ENCODE measurements at places on chromosomes 5 and 9.

DNA sequence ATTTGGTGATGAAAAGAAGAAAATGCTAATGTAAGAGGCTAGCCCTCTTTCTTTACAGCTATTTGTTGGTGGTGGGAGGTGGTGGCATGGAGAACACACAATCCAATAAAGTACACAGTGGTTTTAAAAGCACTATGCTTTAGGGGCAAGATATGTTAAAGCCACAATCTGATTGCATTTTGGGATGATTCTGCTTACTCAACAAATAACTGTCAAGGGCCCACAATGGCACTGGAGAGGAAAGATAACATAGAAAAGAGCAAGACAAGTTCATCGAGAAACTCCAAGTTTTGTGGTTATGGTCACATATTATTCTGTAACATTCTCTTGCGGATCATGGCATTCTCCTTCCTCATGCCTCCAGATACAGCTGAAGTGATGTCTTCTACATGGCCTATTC is 38.8 kb downstream of the OTP start:
- DNase-seq: no peak

GRCh38 chr5:43298443-43298842 is 14.8 kb downstream of the HMGCS1 start:
- DNase-seq: no peak

DNA sequence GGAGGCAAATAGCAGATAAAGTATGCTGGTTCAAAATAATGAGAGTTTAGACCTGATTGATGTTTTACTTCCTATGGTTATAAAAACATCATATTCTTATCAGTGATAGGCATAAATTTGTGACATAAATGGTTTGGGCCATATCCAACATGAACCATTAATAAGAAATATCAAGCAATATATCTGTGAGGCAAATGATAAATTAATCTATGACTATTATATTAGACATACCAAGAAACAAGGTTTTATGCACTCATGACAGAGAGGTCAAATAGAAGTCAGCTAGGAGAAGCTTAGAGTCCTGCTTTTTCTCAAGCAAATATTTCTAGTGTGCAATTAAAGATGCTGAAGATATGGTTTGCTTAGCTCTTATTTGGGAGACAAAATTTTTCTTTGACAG is 10.4 kb downstream of the SMIM3 start:
- DNase-seq: no peak

- DNase-seq: no peak
Measured at GRCh38 chr5:130155345-130156011, 251.2 kb downstream of the CHSY3 start.

DNA sequence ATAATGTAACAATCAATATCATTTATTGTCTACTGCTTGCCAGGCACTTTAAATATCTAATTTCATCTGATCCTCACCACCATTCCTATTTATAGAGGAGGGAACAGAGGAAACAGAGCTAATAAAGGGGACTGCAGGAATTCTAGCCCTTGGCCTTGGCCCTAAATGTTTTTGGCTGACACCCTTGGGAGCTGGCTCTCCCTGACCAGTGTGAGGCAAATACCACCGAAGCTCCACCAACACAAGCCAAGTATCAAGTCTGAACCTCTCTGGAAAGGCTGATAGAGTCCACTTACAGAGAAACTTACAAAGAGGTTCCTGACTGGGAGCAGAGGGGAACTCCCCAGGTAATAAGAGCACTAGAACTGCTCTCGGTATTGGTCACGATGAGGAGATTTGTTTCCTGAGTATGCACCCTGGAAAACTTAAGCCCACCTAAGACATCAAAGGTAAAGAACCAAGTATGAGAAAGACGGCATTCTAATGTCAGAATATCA is 243.1 kb upstream of the PANK3 start:
- DNase-seq: no peak

DNA sequence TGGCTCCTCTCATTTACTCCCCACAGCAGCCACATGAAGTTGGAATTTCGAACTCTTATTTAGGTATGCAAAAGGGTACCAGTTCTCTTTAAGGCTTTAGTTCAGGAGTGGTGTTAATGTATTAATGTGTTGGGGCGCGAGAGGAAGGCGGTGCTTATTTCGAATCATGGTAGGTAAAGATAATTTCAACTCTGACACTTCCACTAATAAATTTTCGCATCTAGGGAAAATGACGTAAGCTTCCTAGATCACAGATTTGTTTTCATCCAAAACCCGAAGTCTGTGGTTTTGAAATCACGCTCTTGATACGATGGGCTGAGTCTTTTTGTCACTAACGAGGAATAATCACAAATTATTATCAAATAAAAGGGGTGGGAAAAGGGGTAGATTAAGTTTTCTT is 681 bp downstream of the PPWD1 start:
- no peak for DNase-seq

GRCh38 chr5:168438349-168438748 is 47.9 kb upstream of the RARS1 start:
- DNase-seq: no peak

GRCh38 chr5:102670224-102670836 is 84.8 kb upstream of the PAM start:
- DNase-seq: no peak

GRCh38 chr9:131410044-131410491 is 16.2 kb downstream of the PRRC2B start:
- peak; percentile 58 for DNase-seq

GRCh38 chr5:157266286-157267007 is 524 bp downstream of the CYFIP2 start:
- peak; percentile 16 for DNase-seq

GRCh38 chr5:141382469-141383294 is at the start of gene PCDHGA7:
TSS of gene PCDHGA7 (plus strand) at chr5:141382742. CDS start at chr5:141382900, 158 bp downstream.
- no peak for DNase-seq

DNA sequence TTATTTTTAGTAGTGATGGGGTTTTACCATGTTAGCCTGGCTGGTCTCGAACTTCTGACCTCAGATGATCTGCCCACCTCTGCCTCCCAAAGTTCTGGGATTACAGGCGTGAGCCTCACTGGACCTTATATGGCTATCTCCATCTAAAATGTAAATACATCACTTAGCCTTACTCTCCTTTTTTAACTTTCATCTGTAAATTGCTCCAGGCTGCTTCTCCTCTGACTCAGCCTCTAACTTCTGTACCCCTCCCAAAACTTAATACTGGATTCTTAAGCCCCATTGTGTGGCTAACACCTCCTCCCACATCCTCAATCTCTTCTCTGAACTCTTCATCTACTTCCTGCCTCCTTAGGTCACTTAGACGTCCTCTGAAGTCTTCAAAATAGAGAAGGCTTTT is 4.0 kb downstream of the SNX30 start:
- DNase-seq: peak; percentile 90

GRCh38 chr5:54159893-54160195 is 150.5 kb downstream of the ARL15 start:
- no peak for DNase-seq

DNA sequence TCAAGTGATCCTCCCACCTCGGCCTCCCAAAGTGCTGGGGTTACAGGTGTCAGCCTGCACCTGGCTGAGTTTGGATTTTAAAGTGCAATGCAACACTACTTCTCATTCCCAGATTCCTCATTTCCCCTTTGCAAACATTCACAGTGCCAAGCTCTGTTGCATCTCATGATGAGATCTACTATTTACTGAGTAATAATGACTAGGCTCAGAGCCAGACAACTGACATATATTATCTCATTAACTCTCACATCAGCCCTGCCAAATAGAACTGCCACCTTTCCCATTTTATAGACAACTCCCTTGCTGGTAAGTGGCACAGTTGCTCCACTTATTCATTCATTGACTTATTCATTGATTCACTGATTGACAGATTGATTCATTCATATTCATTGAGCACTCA is 7.0 kb downstream of the PDE6A start:
- DNase-seq: no peak

DNA sequence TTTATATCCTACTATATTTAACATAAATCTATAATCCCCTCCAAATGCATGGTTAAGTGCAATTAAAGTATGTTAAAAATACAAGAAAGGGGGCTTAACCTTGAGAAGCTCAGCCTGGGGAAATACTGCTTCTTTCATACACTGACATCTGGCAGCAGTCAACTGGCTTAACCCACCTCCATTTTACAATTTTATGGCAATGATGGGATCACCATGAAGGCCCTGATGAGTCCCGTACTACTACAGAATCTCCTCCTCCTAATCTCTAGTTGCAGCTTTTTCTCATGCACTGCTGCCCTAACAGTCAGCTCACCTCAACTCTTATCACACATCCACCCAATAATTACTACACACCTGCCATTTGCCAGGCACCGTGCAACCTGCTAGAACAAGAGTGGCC is 40.9 kb downstream of the ZNF608 start:
- DNase-seq: no peak

DNA sequence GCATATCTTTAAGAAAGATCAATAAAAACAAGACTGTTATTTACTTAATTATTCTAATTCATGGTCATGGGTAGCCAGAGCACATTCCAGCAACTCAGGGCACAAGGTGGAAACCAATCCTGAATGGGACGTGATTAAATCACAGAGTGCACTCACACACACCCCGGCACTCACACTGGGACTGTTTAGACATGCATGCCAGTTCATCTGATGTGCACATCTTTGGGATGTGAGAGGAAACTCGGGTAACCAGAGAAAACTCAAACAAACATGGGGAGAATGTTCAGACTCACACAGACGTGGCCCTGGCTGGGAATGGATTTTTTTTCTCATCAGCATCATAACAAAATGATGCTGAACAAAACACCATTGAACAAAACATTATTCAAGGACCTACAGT is 29.4 kb downstream of the SMAD5 start:
- DNase-seq: no peak

GRCh38 chr5:96242571-96242970 is 190.5 kb downstream of the PCSK1 start:
- DNase-seq: no peak

DNA sequence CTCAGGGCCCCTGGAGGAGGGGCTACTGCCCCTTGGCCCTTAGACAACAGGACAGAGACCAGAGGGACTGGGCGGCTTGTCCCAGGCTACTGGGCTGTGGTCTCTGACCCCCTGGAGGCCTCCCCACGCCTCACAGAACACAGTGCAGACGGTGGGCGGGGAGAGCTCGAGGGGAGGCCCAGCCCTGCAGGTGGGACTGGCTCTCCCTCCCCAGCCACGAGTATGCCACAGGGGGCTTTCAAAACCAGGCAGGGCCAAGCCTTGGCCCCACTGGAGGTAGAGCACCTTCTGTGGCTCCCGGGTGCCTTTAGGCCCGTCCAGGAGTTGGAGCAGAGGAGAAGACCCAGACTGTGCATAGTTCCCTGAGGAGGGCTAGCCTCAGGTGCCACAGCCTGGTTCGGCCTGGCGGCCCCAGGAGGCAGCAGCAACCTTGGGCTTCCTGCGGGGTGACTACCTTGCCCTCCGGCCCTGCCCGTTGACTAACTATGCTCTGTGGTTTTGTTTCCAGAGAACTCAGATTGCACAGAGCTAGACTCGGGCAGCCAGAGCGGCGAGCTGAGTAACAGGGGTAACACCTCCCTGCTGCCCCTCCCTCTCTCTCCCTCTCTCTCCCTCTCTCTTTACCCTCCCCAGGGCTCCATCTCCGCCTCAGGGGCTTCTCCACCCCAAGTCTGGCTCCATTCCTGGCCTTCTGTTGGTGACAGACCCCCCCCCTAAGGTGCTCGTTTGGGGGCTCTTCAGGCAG is 15.5 kb downstream of the CARD19 start:
- DNase-seq: peak; percentile 93

DNA sequence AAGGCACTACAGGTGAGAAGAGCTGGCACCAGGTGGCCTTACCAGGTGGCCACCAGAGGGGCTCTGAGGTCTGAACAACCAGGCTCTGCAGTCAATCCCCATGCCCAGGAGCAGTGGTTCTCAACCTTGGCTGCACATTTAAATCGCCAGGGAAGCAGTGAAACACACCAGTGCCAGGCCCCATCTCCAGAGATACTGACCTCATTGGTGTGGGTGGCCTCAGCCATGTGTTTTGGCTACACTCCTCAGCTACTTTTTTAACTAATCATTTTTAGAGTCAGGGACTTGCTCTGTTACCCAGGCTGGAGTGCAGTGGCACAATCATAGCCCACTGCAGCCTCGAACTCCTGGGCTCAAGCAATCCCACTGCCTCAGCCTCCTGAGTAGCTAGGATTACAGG is 56.0 kb downstream of the GABBR2 start:
- DNase-seq: no peak

GRCh38 chr5:143041461-143041860 is 271.3 kb downstream of the ARHGAP26 start:
- DNase-seq: no peak

- DNase-seq: no peak
Measured at GRCh38 chr9:121739971-121740370, 88.5 kb downstream of the DAB2IP start.

- DNase-seq: no peak
Measured at GRCh38 chr5:22650511-22650910, 202.6 kb downstream of the CDH12 start.

DNA sequence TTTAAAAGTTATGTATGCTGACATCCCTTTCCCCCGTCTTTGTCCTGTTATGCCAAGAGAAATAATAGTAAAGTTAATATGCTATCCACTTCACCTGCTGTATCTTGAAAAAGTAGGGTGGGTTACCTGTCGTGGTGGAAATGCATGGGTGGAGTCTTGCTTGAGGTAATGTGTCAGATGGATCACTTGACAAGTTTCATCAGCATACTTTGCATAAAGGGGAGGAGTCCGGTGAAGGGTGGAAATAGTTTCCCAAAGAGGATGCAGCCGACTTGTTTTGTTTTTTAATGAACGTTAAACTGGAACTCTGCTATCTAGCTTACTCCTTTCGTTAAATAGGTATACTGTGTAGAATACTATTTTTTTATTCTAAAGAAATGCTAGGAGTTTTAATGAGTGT is 9.0 kb upstream of the DMRT3 start:
- DNase-seq: no peak

- no peak for DNase-seq
Measured at GRCh38 chr5:145834554-145834916, 607 bp downstream of the PRELID2 start.

- no peak for DNase-seq
Measured at GRCh38 chr5:138053554-138053953, 20.7 kb upstream of the FAM13B start.
